M059J (cell line): ENCODE measurements at places on chromosomes 3 and 15. TPM values are rescaled to one million over a fixed set of nuclear protein-coding genes. Genes with fewer than 3 reads are reported as not detected.

Gene CMTM8
- 3.7 and 4.6 TPM in 2 replicates for total RNA-seq

Gene MOBP
- not detected in 2 replicates for total RNA-seq

Gene CACNA2D3
- 0.91 TPM in 2 replicates for total RNA-seq

Gene REC114
- total RNA-seq = not detected in 2 replicates

Gene IGSF11
- not detected in 2 replicates for total RNA-seq

GRCh38 chr3:126961191-126961790 lies 21.6 kb upstream of the PLXNA1 start:
- peak; percentile 41 for DNase-seq

DNA sequence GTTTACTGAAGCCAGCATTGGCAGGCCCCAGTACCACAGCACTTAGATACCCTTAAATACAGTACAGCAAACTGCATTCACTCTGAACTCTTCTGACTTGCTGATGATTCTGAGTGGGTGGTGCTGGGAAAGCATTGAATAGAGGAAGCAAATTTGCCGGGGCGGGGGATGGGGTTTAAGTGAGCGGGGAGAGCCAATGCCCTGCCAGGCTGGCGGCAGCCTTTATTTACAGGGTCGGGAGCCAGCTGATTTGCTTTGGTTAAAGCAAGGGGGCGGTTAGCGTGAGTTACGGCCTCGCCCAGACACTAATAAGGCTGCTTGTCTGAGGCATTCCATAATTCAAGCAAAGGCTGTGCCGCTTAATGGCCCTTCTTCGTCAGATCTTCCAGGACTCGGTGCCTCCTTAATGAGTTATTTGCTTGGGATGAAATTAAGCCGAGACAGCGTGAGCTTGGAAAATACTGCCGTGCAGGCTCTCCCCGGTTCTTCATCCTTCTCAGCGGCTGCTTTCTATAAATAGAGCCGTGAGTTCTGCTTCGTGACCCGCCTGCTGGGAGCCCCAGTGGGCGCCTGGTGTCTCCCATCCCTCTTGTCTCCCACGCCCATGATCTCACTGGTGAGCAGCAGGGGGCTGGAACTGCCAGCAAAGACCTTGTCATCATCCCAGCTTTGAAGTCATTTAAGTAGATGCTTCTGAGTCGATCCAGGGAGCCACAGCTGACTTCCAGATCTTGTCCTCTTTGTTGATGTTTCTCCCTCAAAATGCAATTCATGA lies 25.8 kb downstream of the SPSB4 start:
- no peak for DNase-seq

GRCh38 chr3:190696777-190697501 lies 165.6 kb downstream of the GMNC start:
- peak; percentile 62 for DNase-seq

GRCh38 chr3:35932995-35933394 lies 293.7 kb downstream of the ARPP21 start:
- peak; percentile 88 for DNase-seq

GRCh38 chr3:17023006-17023664 lies 138.4 kb downstream of the PLCL2 start:
- DNase-seq = peak; percentile 40

GRCh38 chr3:129602730-129603560 lies 3.5 kb downstream of the PLXND1 start:
- peak; percentile 99 for DNase-seq

- DNase-seq = no peak
Observed at GRCh38 chr15:58393241-58393662, 38.5 kb upstream of the LIPC start.

- DNase-seq = peak; percentile 56
Observed at GRCh38 chr3:65604863-65605526, 433.7 kb downstream of the MAGI1 start.

DNA sequence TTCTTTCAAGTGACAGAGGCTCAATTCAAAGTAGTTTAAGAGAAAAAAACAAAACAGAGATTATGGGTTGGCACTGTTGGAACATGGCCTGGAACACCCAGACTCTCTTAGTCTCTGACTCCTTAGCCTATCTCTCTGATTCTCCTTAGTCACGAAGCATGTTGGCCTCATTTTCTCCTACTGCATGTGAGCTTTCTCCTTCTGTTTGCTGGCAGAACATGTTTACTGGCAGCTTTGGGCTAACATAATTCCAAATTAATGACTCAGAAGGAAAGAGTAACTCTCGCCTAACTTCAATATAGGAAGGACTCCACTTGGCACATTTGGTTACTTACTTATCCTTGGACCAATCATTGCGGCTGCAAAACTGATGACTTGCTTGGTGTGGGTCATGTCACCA lies 21.7 kb upstream of the CCDC39 start:
- no peak for DNase-seq

DNA sequence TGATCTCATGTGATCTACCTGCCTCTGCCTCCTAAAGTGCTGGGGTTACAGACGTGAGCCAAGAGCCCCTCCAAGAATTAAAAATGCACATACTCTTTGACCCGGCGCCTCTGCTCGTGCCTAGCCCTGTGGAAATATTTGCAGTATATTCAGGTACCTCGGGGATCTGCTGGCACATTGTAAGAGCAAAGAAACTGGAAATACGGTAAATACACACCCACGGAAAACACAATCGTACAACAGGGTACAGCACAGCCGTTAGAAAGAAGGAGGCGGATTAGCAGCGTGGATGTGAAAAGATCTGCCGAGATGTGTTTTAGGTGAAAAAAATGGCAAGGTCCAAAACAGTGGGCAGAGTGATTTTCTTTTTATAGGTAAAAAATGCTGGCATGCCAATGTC lies 6.1 kb upstream of the HDAC11 start:
- DNase-seq = no peak

DNA sequence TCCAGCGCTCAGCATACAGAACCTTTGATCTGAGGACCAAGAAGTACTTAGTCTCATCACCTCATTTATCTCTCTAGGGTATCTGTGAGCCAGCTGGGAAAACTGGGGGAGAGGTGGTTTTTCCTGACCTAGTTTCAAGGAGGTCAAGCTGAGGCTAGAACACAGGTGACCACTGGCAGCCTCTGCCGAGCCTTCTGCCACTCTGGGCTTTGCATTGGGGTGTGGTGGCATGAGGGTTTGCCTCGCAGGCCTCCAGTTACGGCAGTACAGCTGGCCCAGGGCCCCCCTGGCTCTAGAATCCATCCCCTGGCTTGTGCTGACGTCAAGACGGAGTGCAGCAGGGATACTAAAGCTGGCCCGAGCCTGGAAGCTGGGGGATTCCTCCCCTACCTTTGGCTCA lies 34.7 kb upstream of the CDCP1 start:
- DNase-seq = no peak

GRCh38 chr3:35601959-35602358 lies 37.4 kb upstream of the ARPP21 start:
- DNase-seq = no peak

GRCh38 chr3:70264122-70264780 lies 48.2 kb downstream of the MDFIC2 start:
- peak; percentile 50 for DNase-seq

- DNase-seq = peak; percentile 92
Observed at GRCh38 chr3:59424268-59425010, 374.6 kb upstream of the CFAP20DC start.

- DNase-seq = no peak
Observed at GRCh38 chr15:27903405-27903804, 195.7 kb downstream of the OCA2 start.

- DNase-seq = no peak
Observed at GRCh38 chr15:80982205-80982604, 7.4 kb downstream of the MESD start.

DNA sequence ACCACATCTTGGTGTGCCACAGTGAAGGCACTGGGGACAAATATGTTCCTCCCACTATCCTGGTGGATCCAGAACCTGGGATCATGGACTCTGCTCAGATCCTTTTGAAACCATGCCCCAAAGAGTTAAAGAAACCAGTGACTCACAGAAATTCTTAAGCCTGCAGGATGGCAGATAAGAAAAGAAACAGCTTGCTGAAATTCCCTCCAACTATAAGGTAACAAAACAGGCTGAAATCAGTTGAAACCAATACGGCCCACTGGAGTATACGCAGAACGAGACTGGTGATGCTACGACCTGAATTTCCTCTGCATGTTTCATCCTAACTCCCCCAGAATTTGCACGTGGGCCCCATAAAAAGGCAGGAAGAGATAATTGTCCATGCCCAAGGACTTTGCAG lies 209.6 kb downstream of the TJP1 start:
- DNase-seq = peak; percentile 56

DNA sequence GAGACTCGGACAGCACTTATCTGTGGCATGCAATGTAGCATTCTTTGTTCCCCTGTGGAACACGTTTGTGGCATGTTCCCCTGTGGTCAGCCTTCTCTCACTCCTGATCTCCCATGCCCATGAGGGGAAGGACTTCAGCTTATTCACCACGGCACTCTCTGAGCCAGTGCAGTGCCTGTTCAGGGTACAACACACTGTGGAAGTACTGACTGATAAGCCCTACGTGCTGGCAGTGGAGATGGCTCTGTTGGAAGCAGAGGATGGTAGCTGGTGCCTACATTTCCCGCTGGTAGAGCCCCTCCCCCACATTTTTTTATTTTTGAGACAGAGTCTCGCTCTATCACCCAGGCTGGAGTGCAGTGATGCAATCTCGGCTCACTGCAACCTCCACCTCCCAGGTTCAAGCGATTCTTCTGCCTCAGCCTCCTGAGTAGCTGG lies 43.5 kb upstream of the ETV5 start:
- DNase-seq = no peak

GRCh38 chr3:139322346-139322745 lies 21.5 kb upstream of the MRPS22 start:
- DNase-seq = no peak

- DNase-seq = no peak
Observed at GRCh38 chr3:56855856-56856512, 54.2 kb upstream of the ARHGEF3 start.
